ENCODE measurements at places on chromosomes 3 and 15.

GRCh38 chr15:96606617-96607016, 276.1 kb downstream of the NR2F2 start:
- DNase-seq = no peak

DNA sequence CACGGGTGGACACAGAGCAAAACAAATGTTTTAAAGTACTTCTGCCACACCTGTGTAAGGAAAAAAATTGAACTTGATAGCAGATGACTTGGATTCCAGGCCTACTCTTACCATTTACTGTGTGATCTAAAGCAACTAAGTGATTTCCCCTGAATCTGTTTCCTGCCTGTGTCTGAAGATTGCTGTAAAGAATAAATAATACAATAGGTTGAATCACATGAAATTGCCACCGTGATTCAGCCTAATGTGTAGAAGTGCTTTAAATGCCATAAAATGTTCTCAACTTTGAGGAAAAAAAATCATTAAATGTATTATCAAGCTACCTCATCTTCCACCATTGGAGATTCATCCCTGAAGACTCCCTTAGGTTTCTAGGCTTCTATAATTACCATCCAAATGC, 27.6 kb upstream of the NUDT16 start:
- no peak for DNase-seq

DNA sequence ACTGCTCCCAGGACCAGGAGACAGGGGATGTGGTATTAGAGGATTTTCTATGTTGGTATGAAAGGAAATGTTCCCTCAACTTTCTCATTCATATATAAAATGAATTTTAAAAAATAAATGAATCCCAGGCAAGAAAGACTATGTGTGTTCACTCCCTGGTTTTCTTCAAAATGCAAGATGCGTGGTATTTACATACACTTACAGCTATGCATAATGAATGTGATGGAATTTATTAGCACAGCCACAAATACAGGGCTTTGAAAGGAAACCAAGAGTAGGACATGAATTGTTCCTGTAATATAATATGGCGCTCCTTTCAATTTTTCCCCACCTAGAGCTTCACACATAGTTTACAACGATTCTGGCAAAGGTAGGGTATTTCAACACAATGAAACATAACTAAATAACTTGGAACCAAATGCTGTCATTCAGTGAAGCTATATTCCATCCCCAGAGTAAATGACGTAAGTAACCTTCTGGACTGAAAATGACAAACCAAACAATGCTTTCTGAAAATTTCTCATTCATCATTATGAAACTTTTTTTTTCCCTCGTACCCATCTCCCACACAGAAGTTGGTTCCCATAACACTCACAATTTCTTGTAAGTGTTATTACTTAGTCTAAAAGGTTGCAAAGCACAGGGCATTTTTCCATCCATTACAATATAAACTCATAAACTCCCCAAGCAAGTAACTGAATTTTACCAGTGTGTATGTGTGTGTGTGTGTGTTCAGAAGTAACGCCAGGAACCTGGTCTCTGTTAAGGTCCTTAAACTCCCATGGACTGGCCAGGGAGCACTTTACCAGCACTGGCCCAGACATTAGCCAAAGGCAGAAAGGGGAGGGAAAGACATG, 41.8 kb downstream of the CBLB start:
- DNase-seq = no peak

GRCh38 chr15:58413253-58413652, 18.5 kb upstream of the LIPC start:
- DNase-seq = no peak

- no peak for DNase-seq
These were observed 5.5 kb downstream of the KLF13 start for GRCh38 chr15:31332020-31332680.

DNA sequence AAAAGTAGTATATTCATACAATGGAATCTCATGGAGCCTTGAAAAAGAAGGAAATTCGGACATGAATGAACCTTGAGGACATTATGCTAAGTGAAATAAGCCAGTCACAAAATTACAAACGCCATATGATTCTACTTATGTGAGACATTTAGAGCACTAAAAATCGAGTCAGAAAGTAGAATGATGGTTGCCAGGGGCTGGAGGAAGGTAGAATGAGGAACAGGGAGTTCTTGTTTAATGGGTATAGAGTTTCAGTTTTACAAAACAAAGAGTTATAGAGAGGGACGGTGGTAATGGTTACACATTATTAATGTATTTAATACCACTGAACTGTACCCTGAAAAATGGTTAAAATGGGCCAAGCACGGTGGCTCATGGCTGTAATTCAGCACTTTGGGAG, 19.5 kb downstream of the UBXN7 start:
- no peak for DNase-seq

DNA sequence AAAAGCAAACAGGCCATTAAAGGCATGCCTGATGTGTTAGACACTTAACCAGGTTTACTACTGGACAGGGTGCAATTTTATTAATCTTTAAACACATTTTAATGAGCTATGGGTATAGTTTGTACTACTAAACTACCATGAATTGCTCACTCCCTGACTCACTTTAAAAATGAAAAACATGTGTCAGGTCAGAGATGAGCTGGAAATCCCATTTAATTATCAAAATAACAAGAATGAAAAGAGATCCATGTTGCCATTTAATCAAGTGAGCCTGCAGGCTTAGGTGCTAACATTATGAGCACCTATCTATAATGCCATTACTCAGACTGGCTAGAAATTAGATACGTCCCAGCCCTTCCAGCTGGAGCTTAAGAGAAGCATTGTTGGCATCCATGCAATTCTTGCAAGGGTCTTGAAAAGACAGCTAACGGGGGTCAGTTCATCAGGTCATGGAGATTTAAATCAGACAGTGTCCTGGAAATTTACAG, 224.4 kb downstream of the THRB start:
- peak; percentile 10 for DNase-seq

DNA sequence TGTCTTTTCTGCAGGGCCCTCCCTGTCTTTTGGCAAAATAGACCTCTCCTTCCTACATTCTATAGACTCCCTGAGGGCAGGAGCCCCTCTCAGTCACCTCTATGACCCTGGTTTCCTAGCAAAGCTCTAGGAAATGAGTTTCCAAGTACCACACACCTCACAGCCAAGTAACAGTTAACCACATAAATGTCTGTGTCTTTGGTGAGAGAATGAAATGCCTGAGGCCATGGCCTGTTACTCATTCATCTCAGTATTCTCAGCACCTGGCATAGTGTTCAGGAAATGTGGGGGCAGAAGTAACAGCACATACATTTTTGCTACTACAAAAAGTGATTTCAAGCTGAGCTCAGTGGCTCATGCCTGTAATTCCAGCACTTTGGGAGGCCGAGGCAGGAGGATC, 21.0 kb downstream of the RFT1 start:
- peak; percentile 62 for DNase-seq

DNA sequence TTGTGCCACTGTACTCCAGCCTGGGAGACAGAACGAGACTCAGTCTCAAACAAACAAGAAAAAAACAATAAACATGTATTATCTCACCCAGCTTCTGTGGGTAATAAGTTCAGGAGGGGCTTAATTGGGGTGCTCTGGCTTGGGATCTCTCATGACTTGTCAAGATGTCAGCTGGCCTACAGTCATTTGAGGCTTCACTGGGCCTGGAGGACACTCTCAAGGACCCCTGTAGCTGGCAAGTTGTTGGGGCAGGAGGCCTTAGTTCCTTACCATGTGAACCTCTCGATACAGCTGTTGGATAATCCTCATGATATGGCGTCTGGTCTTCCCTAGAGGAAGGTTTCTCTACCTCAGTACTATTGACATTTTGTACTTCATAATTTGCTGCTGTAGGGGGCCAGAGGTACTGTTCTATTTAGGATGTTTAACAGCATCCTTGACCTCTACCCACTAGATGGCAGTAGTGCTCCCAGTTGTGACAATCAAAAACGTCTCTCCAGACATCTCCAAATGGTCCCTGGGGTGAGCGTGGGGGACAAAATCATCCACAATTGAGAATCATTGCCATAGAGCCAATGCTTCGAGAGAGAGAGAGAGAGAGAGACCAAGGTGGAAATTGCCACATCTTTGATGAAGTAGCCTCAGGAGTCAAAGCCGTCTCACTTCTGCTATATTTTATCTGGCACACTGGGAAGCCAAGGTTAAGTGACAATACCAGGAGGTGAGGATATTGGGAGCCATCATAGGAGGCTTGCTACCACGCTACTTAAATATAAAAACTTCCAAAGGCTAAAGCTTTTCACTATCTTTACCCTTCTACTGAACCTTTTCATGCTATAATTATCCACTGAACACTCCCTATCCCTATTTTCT, 23.9 kb upstream of the SLTM start:
- DNase-seq = peak; percentile 52

DNA sequence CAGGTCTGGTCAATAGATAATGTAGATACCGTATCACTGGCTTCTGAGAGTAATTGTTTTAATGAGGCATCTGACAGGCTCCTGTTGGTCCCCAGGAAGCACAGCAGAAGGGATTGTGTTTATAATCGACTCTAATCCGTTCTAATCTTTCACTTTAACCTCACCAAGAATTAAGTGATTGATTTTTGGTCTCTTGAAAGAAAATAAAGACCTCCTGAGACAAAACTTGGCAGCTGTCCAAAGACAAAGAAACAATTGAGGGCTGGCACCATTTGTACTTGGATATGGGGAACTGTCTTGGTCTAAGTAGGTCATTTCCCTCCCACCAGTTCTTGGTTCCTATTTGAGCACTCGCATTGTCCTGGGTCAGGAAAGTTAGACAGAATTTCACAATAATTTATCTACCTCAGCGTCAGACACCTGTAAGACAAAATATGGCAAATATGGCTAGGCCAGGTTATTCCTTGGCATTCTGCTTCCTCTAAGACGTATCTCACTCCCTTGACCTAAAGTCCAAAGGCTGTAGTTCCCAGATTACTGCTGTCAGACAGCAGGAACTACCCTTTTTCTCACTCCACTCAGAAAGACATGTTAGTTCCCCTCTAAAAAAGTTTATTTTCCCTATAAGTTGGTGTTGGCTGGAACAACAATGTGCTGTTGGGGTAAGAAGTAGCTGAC, 22.7 kb upstream of the CD96 start:
- DNase-seq = no peak

GRCh38 chr15:57143511-57144078, 225.2 kb downstream of the TCF12 start:
- no peak for DNase-seq

GRCh38 chr3:42032693-42033349, 58.3 kb upstream of the TRAK1 start:
- peak; percentile 57 for DNase-seq

- DNase-seq = no peak
These were observed 48.5 kb upstream of the TSPAN3 start for GRCh38 chr15:77119446-77119845.

- no peak for DNase-seq
These were observed 34.2 kb downstream of the APBA2 start for GRCh38 chr15:28919679-28920655.

GRCh38 chr3:9727041-9727595, 4.4 kb upstream of the BRPF1 start:
- DNase-seq = no peak

- no peak for DNase-seq
These were observed 6.3 kb upstream of the TFG start for GRCh38 chr3:100702980-100703345.

DNA sequence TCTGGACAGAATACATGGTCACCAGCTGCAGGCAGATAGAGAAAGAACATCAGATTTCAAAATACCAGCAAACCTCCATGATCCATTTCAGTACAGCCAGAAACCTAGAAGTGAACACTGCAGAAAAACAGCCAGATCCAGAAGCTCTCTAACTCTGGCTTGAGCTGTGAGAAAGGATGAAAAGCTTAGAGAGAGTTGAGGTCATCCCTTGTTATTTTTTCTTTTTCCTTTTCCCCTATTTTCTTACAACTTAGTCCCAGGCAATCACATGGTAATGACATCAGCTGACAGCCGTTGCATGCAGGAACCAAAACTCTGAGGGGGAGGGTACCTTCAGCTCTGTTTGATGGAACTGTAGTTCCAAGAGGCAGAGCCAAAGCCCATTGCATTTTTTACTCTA, 113.2 kb downstream of the TCF12 start:
- no peak for DNase-seq

DNA sequence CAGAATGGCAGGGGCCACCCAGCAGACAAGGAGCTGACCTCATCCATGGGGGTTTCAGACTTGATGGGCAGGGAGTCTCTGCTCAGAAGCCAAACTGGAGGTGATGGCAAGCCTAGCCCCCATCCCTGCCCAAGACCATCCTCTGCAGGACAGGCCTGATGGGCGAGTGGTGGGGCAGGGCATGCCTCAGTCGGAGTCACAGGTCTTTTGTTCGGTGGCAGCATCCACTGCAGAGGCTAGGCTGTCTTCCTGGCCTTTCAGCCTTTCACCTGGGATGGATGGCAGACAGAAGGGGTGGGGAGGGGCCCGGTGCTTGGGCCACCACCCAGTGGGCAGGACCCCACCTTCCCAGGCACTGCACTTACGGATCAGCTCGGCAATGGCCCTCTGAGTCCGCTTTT, 44.4 kb downstream of the PTH1R start:
- no peak for DNase-seq

GRCh38 chr3:23112491-23112890, 90.6 kb upstream of the UBE2E2 start:
- no peak for DNase-seq

- no peak for DNase-seq
These were observed 9.3 kb downstream of the GALNT15 start for GRCh38 chr3:16183601-16184270.

- DNase-seq = peak; percentile 59
These were observed 11.8 kb upstream of the BCL2L10 start for GRCh38 chr15:52124270-52124880.

- DNase-seq = no peak
These were observed 128.5 kb downstream of the CDIN1 start for GRCh38 chr15:36707884-36708435.

DNA sequence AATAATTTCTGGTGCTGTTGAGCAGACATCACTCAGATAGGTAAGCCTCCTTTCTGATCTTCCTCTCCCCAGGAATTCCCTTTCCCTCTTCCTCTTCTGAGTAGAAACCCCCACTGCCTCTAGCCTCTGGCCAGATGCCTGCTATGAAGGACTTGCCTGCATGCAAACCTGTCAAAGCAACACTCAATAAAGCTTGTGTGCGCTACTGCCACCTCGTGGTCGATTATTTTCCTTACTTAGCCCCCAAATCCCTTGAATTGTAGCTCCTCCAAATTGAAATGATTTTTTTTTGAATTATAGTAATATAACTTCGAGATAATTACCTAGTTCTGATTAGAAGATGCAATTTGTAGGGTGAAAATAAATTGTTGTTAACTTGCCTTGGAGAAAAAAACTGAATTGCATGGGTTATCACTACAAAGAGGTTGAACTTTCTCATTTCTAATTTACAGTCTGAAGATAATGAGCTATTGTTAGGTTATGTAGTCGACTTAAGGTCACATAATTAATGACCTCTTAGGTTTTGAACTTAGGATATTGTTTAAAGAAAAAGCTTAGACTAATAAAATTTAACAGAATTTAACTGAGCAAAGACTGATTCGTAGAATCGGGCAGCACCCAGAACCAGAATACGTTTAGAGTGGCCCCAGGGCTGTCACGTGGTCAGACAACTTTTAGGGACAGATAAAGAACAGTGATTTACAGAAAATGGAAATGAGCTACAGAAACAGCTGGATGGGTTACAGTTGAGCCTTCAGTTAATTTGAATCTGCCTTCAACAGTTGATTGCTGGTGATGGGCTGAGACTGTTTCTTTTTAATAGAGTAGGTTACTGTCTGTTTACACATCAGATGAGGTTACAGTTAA, 269.3 kb downstream of the ARPP21 start:
- peak; percentile 10 for DNase-seq
